Mucosa of descending colon (tissue), 3 donors: ENCODE measurements at places on chromosomes 2 and 18.

GRCh38 chr2:43223521-43224001, 2.8 kb downstream of the ZFP36L2 start:
- peak; percentile 17 for DNase-seq

- DNase-seq = no peak
These were observed 99.9 kb downstream of the PARD3B start for GRCh38 chr2:204645018-204645773.

DNA sequence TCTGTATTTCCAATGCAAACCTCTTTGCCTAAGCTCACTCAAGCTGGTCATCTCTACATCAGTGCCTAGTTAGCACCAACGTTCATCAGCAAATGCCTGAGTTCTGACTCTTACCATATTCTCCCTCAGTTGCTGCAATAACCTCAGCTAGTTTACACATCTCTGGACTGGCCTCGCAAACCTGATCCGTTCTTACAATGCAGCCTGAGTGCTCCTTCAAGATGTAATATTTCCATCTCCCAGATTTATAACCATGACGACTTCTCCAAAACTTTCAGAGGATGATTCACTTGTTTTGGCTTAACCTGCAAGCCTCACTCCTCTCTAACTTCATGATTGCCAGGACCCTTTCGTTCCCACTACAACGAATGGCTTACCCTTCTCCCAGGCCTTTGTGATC, 69.7 kb downstream of the DIPK1C start:
- DNase-seq = no peak

DNA sequence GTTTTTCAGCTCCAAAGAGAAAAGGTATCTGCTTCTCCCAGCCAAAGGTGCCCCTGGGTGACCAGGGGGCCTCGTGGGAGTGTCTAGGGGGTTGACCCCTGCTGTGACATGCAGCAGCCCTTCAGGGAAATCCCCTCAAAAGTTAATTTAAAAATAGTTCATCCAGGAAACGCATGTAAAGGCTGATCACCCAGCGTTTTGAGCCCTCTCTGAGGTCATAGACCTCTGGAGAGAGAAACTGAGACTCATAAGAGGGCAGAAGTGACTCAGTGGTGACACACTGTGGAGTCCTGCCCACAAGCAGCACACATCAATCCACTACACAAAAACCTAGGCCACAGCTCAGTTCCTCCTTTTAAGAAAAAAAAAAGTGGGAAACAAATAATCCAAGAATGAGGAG, 11.9 kb downstream of the GAL3ST2 start:
- peak; percentile 17 for DNase-seq

DNA sequence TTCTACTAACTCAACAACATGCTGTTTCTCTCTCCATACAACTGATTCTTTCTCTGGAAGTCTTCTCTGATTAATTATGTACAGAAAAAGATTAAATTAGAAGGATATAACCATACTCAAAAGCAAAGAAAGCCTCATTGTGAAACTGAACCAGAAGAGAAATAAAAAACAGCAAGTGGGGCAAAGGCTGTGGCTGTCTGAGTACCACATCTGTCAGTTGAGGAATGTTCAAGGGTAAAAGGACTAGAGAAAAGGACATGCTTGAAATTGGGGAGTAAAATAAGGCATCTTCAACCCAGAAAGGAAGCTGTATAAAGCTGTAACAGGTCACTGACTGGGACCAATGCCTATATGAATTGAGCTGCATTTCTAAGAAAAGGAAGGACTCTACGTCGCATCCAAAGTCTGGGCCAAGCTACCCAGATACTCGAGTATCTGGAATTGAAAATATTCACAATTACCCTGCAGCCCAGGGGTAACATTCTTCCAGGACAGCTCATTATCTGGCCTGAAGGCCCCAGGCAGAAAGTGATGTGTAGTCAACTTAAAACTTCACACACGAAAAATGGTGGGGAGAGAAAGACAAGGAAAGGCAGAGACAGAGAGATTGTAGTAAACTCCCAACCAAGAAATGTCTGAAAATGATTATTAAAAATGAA, 356.0 kb upstream of the GALNT5 start:
- DNase-seq = no peak

- DNase-seq = no peak
These were observed 37.7 kb downstream of the KIF1A start for GRCh38 chr2:240782221-240782885.

DNA sequence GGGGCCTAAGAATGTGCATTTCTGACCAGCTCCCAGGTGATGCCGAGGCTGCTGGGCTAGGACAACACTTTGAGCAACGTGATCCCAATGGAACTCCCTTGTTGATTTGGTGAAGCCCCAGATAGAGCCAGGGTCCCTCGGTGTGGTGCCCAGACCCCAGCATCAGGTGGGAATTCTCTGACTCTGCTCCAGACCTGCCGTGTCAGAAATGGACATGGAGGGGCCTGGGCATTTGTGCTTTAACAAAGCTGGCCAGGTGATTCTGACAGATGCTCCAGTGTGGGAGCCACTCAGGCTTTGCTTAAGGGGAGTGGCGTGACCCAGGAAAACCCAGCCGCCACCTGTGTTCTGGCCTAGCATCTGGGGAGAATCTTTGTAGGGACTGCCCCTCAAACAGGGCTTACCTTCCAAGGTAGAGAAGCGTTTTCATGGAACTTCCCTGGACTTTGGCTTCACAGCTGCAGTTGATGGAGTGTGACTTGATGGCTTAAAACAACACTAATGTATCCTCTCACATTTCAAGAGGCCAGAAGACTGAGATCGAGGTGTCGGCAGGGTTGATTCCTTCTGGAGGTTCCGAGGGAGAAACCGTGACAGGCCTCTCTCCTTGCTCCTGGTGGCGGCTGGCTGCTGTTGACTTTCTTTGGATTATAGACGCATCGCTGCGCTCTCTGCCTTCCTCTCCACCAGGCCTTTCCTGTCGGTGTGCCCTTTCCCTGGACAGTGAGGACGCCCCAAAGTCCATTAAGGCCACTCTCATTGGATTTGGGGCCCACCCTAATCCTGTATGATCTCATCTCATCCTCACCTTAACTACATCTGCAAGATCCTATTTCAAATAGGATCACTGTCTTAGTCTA, 57.0 kb upstream of the HDAC4 start:
- DNase-seq = no peak

- no peak for DNase-seq
These were observed 200.3 kb upstream of the ID2 start for GRCh38 chr2:8481463-8482009.

GRCh38 chr2:43210467-43211303, 15.7 kb downstream of the ZFP36L2 start:
- DNase-seq = peak; percentile 70

- no peak for DNase-seq
These were observed 154.0 kb upstream of the MAP3K20 start for GRCh38 chr2:172921532-172922236.

DNA sequence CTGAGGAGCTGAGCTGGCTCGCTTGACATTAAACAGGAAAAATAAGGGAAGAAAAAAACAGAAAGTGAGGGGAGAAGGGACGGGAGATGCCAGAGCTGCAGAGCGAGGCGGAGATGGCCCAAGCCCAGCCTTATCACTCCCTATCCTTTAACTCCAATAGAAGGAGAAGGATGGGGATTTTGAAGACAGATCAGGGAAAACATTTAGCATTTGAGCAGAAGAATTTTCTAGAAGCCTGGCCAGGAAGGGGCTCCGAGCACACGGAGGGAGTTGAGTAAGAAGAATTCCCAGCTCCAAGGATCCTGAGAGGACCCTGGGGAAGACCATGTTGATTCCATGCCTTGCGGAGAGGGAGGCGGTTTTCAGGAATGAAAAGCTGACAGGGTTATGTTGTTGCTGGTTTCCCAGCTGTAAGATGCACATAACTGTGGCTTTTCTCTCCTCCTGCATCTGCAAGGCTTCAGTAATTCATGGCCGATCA, 35.6 kb downstream of the TWIST2 start:
- DNase-seq = no peak

DNA sequence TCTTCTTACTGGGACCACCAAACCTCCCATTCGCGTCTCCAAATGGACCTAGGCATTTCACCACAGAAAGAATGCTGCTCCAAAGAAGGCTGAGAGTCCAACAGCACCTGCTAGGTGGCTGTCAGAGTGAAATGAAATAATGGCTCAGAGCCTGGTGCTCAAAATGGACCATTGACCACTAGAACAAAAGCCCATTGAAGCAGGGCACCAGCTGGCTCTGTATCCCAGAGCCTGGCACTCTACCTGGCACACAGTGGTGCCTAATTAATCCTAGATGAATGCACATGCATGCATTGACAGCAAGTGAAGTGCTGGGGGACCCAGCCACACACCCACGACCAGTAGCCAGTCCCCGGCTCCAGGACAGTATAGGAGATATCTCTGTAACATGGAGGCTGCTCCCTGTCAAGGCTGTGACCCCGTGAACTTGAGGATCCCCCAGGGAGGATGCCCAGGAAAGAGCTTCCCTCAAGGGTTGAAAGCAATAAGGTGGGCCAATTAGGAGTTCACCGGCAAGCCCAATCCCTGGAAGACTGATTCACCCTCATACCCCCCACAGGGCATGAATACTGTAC, 261.3 kb downstream of the TNS1 start:
- no peak for DNase-seq

GRCh38 chr2:20665243-20666004, 1.5 kb upstream of the GDF7 start:
- no peak for DNase-seq

DNA sequence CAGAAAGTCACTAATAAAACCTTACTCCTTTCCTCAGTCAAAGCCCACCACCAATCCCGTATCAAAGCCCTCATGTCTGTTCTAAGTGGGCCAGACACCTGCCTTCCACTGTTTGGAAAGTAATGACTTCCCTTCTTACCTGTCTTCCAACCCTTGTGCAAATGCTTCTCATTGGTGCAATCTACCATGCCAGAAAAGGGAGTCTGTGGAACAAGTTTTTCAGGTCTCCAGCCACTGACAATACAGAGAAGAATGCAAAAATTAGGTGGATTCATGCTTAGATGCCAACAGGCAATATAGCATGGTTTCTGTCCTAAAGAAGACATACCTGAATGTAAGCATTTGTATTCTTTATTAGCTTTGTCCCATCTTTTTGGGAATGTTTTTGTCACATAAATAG, 1140.6 kb upstream of the LRRTM1 start:
- no peak for DNase-seq

- DNase-seq = peak; percentile 89
These were observed 157.8 kb upstream of the SLC1A4 start for GRCh38 chr2:64831134-64831976.

GRCh38 chr2:150466741-150467620, 20.5 kb downstream of the RND3 start:
- no peak for DNase-seq

DNA sequence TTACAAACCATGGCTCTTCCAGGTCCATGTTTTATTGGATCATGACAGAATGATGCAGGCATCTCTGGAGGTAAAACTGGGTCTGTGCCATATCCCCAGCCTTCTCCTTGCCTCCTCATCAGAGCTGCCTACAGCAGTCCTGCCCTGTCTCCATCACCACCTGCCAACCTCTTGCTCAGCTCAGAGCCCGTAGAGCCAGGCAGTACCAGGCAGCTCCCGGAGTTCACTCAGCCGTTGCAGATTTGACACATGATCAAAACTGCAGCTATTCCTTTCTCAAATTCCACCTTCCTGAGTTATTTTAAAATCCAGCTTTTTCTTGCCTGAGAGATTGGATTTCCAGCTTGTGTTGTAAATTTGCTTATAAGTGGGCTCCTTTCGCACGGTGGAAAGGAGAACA, 218.2 kb upstream of the CELF4 start:
- no peak for DNase-seq

DNA sequence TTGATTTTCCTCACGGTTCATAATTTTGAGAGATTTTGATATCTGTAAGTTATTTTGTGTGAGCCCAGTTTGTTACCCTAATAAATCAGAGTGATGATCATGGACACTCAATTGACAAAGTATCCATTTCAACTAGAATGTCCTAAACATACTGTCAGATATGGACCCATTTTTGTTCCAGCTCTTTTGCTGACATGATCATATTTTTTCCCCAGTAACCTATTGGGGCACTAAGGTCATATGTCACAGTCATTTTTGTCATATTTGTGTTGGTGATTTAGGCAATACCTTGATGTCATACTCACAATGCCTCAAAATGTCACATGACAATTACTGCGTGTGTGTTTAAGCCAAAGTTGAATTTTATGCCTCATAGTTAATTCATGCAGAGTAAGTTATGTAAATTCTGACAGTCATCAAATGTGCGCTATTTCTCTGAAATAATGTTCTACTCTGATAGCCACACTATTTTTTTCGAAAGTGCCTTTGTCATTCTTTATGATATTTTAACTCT, 218.7 kb downstream of the ARHGAP15 start:
- no peak for DNase-seq

- peak; percentile 73 for DNase-seq
These were observed 1.6 kb downstream of the TSHZ1 start for GRCh38 chr18:75211953-75212750.

- DNase-seq = no peak
These were observed 138.4 kb downstream of the OTX1 start for GRCh38 chr2:63189026-63189425.

GRCh38 chr2:151727593-151728552, 6.4 kb downstream of the NEB start:
- no peak for DNase-seq

GRCh38 chr2:239780236-239780994, 244.7 kb downstream of the NDUFA10 start:
- peak; percentile 4 for DNase-seq

DNA sequence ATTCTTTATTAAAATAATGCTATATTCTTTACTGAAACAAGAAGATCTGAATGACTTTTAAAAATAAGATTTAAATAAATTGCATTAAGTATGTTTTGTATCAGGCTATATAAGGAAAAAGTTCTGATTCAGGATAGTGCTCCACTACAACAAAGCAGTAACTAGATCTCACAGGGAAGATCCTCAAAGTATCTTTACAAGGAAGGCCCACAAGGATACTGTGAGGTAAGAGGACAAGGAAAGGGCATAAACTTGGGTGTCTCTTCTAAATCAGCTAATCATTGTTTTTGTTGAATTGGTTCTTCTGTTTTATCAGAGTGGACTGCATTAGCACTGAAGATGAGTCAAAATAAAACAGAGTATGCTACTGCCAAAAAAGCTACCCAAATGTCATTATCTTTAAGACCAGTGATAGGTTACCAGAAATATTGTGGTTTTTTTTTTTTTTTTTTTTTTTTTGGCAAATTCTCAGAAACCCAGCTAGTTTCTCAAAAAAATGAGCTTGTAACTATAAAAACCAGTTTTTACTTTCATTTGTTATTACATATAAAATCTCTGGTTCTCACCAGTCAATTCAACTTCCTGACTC, 160.9 kb downstream of the BAZ2B start:
- no peak for DNase-seq

GRCh38 chr2:15570104-15570503, 9.0 kb upstream of the NBAS start:
- DNase-seq = no peak

DNA sequence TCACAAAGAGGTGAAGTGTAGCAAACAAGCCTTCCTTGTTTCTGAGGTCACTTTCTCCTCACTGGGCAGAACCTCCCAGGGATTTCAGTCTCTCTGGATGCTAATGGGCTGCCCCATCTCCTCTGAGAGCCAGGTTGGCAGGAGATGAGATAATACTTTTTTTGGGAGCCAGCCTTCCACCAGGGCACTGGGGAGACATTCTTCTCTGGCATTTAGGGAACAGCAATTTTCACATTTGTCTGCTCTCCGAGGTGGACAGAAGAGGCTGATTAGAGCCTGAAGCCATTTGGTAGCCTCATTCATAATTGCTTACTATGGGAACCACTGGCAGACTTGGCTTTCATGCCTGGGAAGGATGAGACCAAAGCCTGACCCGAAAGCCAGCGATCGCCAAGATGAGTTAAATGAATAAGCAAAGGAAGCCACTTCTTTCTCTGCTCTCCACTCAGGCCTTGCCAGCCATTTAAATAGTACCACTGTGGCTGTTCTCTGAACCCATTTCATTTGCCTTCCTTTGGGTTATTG, 70.1 kb downstream of the NRP2 start:
- DNase-seq = no peak
